Activated CD4-positive, alpha-beta T cell treated with anti-CD3 and anti-CD28 coated beads, Interleukin-2, amount 10 ng/mL, durations not matched to agents 24 days and 14 days (primary cell): ENCODE measurements at places on chromosomes 4 and X. TPM values are rescaled to one million over a fixed set of nuclear protein-coding genes. Genes with fewer than 3 reads are reported as not detected.

The VBP1 gene
- 86.4 and 87.5 TPM in 2 replicates for total RNA-seq

DNA sequence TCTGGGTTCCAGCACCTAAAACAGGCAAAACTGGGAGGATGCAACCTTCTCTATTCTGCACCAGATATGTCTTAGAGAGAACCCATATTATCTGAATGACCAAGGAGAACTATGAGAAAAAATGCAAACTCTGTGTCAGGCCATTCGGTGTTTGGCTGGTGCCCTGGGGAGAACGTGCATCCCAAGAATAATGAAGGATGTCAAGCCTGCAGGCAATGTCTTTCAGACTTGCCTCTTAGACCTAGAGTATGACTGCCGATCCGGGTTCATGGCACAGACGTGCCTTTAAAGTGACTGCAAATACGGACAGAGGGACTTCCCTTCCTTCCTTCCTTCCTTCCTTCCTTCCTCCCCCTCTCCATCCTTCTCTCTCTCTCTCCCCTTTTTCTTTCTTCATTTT is 6.9 kb downstream of the XAGE1B start:
- no peak for DNase-seq

- peak; percentile 89 for DNase-seq
Measured at GRCh38 chrX:21985332-21985777, 44.8 kb downstream of the SMS start.

The SERTM2 gene
- not detected in 2 replicates for total RNA-seq
